Naive thymus-derived CD8-positive, alpha-beta T cell (primary cell): ENCODE measurements at places on chromosomes 11 and 22.

DNA sequence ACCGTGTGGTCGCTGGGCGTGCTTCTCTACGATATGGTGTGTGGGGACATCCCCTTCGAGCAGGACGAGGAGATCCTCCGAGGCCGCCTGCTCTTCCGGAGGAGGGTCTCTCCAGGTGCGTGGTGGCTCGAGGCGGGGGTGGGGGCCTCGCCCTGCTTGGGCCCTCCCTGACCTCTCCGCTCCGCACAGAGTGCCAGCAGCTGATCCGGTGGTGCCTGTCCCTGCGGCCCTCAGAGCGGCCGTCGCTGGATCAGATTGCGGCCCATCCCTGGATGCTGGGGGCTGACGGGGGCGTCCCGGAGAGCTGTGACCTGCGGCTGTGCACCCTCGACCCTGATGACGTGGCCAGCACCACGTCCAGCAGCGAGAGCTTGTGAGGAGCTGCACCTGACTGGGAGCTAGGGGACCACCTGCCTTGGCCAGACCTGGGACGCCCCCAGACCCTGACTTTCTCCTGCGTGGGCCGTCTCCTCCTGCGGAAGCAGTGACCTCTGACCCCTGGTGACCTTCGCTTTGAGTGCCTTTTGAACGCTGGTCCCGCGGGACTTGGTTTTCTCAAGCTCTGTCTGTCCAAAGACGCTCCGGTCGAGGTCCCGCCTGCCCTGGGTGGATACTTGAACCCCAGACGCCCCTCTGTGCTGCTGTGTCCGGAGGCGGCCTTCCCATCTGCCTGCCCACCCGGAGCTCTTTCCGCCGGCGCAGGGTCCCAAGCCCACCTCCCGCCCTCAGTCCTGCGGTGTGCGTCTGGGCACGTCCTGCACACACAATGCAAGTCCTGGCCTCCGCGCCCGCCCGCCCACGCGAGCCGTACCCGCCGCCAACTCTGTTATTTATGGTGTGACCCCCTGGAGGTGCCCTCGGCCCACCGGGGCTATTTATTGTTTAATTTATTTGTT lies 2.4 kb downstream of the PIM3 start:
- DNase-seq, result peak; percentile 16

- no peak for DNase-seq
These were observed 2.4 kb upstream of the ALDH3B1 start for GRCh38 chr11:68007498-68008380.

GRCh38 chr22:45864959-45865476 lies 111.9 kb downstream of the WNT7B start:
- no peak for DNase-seq

DNA sequence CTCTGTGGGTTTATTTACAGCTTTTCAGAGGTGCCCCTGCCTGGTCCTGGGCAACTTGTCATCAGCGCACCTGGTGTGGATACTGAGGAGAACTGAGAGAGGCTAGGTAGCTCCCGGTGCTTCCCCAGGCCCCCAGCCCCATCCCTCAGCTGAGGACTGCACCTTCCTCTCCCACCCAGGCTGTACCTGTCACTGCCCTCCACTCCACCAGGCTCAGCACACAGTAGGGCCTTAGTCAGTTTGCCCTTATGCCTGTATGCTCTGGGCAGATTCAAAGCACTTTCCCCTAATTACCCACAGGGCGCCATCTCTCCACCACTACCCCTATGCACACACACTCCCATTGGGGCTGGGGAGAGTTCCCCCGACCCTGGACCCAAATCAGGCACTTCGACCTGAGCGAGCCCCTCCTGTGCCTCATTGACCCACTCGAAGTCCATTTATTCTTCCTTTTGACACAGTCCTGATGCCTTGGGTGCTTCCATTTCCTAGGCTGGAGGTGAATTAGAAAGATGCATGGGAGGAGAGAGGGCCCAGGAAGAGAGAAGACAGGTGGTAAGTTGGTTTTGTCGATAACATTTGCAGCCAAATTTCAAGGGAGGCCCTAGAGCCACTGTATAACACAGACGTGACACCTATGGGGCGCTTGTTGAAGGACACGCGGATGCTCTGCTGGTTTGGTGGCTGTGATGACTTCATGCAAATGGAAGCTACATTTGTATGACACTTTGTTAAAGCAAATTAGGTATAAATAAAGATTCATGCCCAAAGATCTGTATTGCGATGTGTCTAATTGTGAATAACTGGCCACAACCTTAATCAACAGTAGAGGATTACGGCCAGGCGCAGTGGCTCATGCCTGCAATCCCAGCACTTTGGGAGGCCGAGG lies 13.8 kb upstream of the PICK1 start:
- DNase-seq, result no peak

GRCh38 chr11:86204356-86204755 lies 40.2 kb upstream of the EED start:
- DNase-seq, result no peak

- no peak for DNase-seq
These were observed 9.8 kb downstream of the SLC22A6 start for GRCh38 chr11:62974848-62975522.

- no peak for DNase-seq
These were observed 1.9 kb downstream of the DPAGT1 start for GRCh38 chr11:119099711-119100110.

GRCh38 chr11:127345819-127346459 lies 345.4 kb upstream of the KIRREL3 start:
- DNase-seq, result no peak

GRCh38 chr22:39236321-39237317 lies 8.2 kb downstream of the PDGFB start:
- peak; percentile 62 for DNase-seq

DNA sequence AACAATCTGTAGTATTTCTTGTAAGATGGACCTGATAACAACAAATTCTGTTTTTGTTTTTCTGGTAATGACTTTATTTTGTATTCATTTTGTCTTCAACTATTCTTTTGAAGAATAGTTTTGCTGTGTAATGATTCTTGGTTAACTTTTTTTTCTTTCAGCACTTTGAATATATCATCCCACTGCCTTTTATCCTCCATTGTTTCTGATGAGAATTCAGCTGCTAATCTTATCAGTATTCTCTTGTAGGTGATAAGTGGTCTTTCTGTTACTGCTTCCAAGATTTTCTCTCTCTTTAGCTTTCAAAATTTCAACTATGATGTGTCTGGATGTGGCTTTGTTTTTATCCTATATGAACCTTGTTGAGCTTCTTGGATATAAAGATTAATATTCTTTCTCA lies 21.5 kb downstream of the GALNT18 start:
- no peak for DNase-seq

DNA sequence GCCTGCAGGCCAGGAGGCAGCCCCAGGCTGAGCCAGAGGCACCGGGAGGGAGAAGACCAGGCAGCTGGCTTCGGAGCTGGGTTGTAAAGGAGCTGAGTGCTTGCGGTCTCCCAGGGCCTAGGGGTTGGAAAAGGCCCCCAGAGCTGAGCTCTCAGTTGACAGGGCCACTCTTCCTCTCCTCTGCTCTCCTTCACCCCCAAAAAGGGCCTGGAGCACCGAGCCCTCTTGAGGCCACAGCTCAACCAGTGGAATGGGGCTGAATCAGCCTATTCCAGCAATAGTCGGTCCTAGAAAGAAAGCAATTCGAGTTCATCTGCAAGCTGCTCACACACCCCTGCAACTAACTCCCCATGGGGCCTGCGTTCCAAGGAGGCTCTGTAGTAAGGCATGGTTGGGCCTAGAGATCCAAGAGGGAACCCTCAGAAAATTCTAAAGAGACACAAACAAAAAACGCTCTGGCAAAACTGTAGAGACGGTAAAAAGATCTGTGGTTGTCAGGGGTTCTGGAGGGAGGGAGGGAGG lies 205.0 kb downstream of the BUD13 start:
- DNase-seq, result no peak

DNA sequence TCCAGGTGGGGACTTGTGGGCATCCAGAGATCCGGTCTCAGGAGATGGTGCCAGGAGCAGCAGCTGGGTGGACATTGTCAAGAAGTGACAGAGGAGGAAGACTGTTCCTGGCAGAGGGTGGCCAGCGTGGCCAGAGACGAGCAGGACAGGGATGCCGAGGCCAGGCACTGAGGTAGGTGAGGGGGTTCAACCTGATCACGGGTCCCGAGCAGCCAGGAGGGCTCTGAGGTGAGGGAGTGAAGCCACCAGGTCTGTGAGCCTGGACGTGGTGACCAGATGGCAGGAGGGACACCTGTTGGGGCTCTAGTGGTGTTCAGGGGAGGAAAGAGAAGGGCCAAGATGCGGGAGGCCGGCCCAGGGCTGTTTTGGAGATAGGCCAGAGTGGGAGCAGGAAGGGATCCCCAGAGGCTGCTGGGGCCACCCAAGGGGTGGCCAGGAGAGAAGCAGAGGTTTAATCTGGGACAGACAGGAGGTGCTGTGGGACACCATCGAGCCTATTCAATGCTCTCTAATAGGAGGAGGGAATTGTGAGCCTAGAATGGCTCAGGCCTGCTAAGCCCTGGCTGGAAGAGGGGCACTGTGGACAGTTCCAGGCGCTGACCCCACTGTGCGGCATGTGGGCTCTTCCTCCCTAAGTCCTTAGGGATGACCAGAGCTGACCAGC lies 6.3 kb downstream of the PPM1F start:
- DNase-seq, result no peak

DNA sequence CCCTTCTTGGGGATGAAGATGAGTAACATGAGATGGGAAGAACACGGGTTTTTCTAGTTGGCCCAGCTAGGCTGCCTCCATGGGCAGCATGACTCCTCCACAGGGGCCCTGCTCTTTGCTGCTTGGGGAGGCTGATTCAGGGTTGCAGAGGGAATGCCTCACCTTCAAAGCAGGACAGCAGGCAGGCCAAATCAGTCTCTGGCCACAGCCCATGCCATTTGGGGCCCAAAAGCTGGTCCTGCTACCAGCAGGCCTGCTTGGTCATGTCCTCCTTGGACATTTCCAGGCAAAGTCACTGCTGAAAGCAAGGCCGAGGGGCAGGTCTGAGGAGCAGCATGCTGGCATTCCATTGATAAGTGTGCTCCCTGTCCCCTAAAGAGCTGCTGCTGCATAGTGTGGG lies 13.8 kb upstream of the MAPK8IP1 start:
- no peak for DNase-seq

- no peak for DNase-seq
These were observed 640 bp upstream of the VSIG10L2 start for GRCh38 chr11:125945011-125945796.

DNA sequence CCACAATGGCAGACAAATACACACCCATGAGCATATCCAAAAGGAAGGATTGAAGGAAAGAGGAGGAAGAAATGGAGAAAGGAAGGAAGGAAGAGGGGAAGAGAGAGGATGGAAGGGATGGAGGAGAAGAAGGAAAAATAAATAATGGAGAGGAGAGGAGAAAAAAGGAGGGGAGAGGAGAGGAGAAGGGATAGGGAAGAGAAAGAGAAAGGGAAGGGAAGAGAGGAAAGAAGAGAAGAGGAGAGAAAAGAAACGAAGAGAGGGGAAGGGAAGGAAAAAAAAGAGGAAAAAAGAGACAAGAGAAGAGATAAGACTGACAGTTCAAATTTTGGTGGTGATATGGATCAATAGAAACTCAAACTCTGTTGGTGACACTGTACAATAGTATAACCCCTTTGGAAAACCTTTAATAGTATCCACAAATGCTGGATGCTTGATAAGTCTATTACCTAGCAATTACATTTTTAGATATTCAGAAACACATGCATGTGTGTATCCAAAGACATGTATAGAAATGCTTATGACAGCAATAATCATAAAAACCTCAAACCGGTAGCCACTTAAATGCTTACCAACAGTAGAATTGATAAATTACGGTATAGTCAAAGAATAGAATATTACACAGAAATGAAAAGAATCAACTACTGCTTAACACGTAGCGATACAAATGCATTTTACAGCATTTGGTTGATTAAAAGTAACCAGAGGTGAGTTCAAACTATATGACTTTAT lies 1.2 kb upstream of the HBD start:
- no peak for DNase-seq

GRCh38 chr11:20093775-20094174 lies 66.5 kb downstream of the DBX1 start:
- DNase-seq, result no peak

GRCh38 chr11:1220941-1221721 lies 1.7 kb upstream of the MUC5B start:
- peak; percentile 40 for DNase-seq

DNA sequence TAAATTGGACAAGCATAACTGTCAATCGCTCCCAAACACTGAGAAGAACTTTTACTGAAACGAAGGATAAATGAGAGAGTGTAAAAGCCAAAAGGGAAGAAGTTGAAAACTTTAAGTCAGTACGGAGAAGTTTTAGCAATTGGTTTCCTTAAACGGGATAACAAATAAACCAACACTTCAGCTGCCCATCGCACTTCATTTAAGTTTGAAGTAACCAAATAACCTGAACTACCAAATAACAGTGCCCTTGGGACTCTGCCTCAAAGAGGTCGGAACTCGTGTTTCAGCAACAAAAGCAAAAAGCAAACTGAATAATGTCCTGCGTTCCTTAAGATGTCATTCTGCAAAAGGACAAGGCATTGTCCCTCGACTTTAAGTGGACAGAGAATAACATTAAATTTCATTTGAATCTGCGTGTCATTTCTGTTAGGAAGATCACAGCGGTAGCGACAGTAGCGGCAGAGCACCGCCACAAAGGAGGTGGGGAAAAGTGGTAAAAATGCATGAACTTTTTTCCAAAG lies 127.0 kb upstream of the C11orf58 start:
- DNase-seq, result no peak

DNA sequence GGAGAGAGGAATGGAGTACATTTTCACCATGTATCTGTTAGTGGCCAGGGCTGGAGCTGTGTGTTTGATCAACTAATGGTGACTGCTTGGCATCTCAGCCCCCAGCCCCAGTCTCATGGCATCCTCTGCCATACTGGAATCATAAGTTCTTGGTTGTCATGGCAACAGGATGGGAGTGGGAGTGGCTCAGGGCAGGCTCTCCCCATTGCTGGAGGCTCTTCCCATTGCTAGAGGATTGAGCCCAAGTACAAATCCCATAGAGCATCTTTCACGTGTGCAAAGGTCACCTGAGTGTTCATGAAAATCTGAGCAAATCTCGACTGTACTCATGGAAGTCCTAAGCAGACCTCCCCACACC lies 14.9 kb downstream of the DNAJB13 start:
- DNase-seq, result no peak

DNA sequence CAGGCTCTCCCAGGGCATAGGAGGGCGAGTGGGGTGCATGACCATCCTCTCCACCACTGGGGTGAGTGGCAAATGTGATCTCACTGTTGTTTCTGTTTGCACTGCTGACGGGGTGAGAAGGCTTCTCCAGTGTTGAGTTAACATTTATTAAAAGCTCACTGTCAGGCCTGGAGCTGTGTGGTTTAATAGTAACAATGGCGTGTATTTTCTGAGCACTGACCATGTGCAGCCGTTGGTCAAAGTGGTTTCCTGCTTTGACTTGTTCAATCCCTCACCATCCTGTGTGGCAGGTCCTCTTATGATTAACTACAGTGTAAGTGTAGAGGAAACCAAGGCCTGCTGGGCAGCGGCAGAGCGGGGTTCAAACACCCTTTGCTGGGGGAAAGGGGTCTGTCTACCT lies 4.4 kb downstream of the A4GALT start:
- no peak for DNase-seq

DNA sequence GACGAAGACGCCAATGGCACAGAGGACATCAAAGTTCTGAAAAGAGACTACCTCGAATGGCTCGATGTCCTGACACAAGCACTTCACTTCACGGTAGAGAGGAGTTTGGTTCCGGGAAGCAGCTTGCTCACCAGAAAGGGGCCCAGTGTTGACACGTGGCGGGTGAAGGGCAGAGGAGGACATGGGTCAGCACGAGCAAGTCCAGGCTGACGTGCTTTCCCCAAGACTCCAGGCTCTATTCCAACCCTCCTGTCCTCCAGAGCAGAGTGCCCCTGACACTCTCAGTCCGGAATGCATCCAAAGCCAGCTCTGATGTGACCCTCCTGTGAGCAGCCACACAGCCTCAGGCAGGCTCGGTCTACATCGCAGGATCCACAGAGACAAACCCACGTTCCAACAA lies 77.5 kb upstream of the BID start:
- no peak for DNase-seq
